Central memory CD8-positive, alpha-beta T cell (primary cell): ENCODE measurements at places on chromosomes 2 and 18.

GRCh38 chr2:43524177-43524965 lies 71.5 kb downstream of the THADA start:
- no peak for DNase-seq

- no peak for DNase-seq
Measured at GRCh38 chr2:197209742-197210408, 100.7 kb downstream of the ANKRD44 start.

- no peak for DNase-seq
Measured at GRCh38 chr18:45166836-45167551, 448.3 kb upstream of the SLC14A2 start.

GRCh38 chr2:165794536-165794928 lies 485 bp upstream of the GALNT3 start:
- peak; percentile 47 for DNase-seq

DNA sequence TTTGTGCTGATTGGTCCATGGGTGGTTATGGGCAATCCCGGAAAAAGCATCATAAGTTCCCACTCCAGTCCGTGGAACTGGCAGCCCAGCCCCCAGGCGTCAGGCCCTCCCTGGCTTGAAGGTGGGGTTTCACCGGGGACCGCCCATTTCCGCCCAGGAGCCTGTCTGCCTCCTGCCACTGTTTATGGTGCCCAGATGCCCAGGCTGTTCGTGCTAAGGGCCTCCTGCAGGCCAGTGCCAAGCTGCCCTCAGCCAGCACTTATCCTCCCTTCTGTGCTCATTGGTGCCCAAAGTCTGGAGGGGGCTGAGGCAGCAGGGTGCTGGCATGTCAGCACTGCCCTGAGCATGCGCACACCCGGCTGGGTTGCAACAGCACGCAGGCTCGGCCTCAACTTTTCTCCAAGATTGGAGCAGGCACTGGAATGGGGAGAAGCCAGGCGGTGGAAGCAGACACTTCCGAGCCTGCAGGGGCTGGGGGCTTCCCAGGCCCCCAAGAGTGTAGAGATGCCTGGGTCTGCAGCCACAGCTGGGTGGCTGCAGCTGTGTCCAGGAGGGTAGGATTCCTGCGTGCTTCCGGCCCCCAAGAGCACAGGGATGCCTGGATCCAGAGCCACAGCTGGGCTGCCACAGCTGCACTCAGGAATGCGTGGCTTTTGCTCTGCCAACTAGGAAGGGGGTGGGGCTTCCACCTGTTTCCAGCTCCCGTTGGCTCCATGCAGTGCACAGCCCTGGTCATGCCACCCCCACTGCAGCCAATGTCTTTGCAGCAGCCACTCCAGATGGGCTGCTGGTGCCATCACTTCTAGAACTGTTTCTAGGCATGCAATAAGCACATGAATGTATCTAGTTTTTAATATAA lies 74.0 kb downstream of the AGPS start:
- DNase-seq: no peak

DNA sequence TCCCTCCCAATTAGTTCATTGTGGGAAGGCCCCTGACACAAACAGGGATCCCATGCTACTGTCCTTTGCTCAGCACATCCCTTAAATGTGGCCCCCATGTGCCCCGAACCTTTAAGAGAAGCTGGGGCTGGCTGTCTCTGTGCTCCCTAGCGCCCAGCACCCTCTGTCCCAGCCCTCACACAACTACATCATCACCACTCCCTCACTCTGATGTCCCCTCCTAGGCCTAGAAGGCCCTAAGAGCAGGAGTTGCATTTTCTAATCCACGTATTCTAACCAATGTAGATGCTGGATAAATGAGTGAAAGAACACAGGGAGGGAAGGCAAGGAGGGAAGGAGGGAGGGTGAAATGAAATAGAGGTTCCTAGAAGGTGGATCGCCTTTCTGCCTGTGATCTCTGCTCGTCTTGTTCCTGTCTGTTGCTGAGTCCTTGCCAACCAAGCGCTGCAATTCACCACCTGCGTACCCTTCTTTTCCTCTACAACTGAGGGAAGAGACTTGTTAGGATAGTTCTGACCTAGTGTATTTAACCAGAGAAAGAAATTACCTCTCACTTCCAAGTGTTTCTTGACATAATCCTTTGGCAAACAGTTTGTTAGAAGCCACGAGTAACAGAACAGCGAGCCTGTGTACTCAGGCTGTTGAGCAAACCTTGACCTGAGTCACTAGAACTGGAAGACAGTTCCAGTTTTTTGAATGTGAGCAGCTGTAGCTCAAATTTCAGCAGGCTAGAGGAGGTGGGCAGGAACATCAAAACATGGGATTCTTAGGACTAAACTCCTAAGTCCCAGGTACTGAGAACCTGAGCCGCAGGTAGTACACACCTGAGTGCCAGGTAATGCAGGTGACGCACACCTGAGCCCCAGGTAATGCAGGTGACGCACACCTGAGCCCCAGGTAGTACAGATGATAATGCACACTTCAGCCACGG lies 181.5 kb upstream of the ID2 start:
- no peak for DNase-seq

GRCh38 chr2:20065885-20066602 lies 14.6 kb upstream of the LAPTM4A start:
- no peak for DNase-seq

- no peak for DNase-seq
Measured at GRCh38 chr2:3144856-3145255, 232.8 kb downstream of the EIPR1 start.

DNA sequence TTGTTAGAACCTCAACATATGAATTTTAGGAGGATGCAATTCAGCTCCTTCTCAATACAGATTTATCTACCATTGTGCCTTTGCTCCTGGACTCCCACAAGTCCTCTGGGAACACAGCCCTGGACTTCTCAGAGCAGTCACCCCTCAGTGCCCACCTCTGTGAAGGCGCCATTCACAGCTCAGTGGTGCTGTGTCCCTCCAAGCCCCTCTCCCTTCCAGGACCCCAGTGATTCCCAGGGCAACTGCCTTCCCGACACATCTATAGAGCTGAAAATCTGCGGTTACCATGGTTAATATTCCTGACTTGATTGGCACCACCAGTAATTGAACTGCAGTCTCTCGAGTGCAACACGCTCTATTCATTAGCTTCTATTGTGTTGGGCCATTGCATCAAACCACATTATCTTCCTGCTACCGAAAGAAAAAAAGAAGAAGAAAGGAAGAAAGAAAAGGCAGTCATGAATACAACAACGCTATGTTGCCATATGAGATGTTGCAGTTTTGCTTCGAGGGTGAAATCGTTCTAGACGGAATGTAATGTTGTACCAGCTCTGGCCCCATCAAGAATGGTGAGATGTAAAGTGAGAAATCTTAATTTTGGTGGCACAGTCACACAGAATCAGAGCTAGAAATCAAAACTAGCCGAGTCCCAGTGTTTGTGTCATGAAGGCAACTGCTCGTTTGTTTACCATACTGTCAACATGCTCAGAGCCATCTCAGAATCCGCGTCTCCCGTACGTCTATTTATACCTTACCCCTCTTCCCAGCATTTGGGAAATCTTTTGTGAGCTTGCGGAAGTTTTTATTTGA lies 524.0 kb upstream of the ID2 start:
- no peak for DNase-seq

DNA sequence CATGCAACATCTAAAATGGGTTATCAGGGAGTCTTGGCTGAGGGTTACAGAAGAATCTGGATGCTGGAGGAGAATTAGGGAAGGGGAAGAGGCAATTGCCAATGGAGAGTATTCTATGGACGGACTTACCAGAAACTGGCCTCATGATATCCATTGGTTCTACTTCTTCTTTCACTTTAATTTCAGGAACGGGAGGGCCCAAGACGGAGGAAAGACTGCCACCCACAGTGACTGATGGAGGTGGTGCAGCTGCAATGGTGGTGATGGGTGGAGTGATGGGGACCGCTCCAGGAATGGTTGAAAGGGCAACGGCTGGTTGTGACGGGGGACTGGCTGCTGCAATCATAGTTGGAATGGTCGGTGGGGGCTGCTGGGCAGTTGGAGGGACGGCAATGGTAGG lies 69.1 kb upstream of the AMMECR1L start:
- DNase-seq: no peak

DNA sequence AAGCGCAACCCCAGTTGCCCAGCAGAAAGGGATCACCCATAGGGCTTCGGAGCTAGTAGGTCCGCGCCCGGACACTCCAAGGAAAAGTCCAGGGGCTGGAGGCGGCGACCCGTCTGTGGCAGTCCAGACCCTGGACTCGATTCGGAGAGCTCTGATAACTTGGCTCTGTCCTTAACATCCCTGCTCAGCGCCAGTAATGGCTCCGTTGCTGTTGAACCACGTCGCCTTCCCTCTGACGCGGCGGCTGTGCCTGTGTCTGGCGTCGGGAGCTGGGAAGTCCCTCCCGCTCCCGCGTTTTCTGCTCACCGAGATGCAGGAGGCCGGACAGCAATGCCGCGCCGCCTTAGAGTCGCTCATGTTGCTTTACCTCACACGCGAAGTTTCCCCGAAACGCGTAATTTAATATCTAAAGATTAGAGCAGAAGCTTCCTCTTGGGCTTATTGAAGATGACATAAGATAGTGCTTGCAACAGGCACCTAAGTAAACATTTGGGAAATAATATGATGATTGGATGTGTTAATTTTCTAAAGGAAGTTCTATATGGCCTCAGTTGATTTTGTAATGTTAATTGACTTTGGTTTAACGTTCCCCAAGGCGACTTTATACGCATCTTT lies 1.3 kb upstream of the ZBTB14 start:
- peak; percentile 37 for DNase-seq
